ENCODE measurements at places on chromosomes 1 and 21.
A peak's percentile ranks its signal among the peaks of the same experiment; 100 is the strongest.

GRCh38 chr1:162391790-162392563, 10.4 kb downstream of the C1orf226 start:
- no peaks in the 10 kb centered on the region for H3K36me3 ChIP-seq
- peaks cover 8% of the 10 kb centered on the region for H3K27me3 ChIP-seq
- H3K4me3 ChIP-seq: no peak overlapping the region
- DNase-seq: peak; percentile 76
- no peaks in the 10 kb centered on the region for H3K4me1 ChIP-seq

GRCh38 chr1:42211224-42211623, 46.7 kb upstream of the GUCA2A start:
- H3K27ac ChIP-seq: no peak overlapping the region
- no peak overlapping the region for H3K4me3 ChIP-seq
- H3K27me3 ChIP-seq: no peaks in the 10 kb centered on the region
- H3K4me1 ChIP-seq: peaks cover 2% of the 10 kb centered on the region
- H3K36me3 ChIP-seq: peaks cover 32% of the 10 kb centered on the region

GRCh38 chr1:199226163-199226562, 587.3 kb downstream of the PTPRC start:
- H3K4me1 ChIP-seq: peaks cover 7% of the 10 kb centered on the region
- DNase-seq: peak; percentile 46
- H3K27ac ChIP-seq: no peak overlapping the region
- H3K36me3 ChIP-seq: no peaks in the 10 kb centered on the region

GRCh38 chr1:233465745-233466343, 138.3 kb downstream of the MAP3K21 start:
- DNase-seq: no peak
- H3K4me3 ChIP-seq: no peak overlapping the region
- H3K36me3 ChIP-seq: no peaks in the 10 kb centered on the region
- H3K27ac ChIP-seq: no peak overlapping the region
- H3K27me3 ChIP-seq: no peaks in the 10 kb centered on the region
- H3K4me1 ChIP-seq: no peaks in the 10 kb centered on the region

GRCh38 chr21:45310459-45310858, 22.8 kb upstream of the POFUT2 start:
- H3K4me3 ChIP-seq: no peak overlapping the region
- peaks cover 11% of the 10 kb centered on the region for H3K4me1 ChIP-seq
- no peak overlapping the region for H3K27ac ChIP-seq
- DNase-seq: no peak

DNA sequence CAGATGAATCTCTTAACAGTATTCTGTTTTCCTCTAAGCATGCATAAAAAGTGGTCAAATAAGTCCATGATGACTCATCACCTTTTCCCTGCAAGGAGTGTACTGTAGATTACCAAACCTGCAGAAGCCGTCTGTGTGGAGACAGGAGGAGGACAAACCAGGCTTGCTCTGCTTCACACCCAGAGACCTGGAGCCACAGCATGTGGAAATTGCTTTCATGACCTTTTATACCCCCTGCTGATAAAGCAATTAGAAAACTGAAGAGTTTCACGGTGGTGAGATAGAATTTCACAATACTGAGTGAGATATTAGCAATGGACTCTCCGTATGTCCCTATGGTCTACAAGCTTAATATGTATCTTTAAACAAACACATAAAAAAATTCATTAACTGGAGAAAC, 9.4 kb downstream of the CORT start:
- peak overlapping the region; percentile 56 for H3K27ac ChIP-seq
- H3K4me1 ChIP-seq: no peaks in the 10 kb centered on the region
- H3K27me3 ChIP-seq: no peaks in the 10 kb centered on the region
- peaks cover 29% of the 10 kb centered on the region for H3K36me3 ChIP-seq

DNA sequence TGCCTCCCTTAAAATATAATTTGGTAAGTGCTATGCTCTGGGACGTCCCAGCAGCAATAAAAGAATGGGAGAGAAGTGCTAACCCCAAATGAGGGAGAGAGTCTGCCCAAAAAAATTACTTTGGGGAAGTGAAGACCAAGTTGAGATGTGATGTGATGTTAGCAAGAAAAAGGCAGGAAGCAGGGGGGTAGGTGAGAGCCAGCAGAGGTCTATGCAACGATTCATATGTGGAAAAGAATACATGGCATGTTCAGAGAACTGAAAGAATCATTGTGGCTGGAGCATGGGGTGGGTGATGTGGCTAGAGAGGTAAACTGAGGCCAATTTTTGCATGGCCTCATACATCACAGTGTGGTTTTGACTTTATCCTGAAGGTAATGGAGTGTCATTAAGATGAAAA, 5.6 kb upstream of the CTPS1 start:
- no peaks in the 10 kb centered on the region for H3K27me3 ChIP-seq
- peaks cover under 1% of the 10 kb centered on the region for H3K4me1 ChIP-seq
- no peak overlapping the region for H3K27ac ChIP-seq
- H3K36me3 ChIP-seq: no peaks in the 10 kb centered on the region
- no peak overlapping the region for H3K4me3 ChIP-seq
- peak; percentile 36 for DNase-seq

GRCh38 chr1:246041360-246041759, 465.7 kb downstream of the SMYD3 start:
- no peaks in the 10 kb centered on the region for H3K36me3 ChIP-seq
- H3K4me1 ChIP-seq: peaks cover 4% of the 10 kb centered on the region
- no peak overlapping the region for H3K27ac ChIP-seq
- no peak overlapping the region for H3K4me3 ChIP-seq
- no peak for DNase-seq

DNA sequence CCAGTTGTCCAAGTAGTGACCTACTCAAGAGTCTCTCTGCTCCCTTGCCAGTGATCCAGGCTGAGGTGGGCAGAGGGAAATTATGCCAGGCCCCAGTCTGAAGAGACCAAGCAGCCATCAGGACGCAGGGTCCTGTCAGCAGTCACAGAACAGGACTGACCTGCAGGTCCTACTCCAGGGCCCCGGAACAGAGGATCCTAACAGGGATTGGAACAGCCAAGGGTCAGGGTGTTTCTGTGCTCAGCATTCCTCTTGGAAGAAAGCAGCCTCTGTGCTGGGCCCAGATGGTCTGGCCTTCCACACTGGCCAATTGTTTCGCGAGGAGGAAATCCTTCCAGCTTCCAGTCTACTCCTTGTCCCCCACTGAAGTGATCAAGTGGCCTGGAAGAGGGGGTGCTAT, 41.6 kb upstream of the USP1 start:
- H3K27me3 ChIP-seq: no peaks in the 10 kb centered on the region
- no peak for DNase-seq
- H3K4me3 ChIP-seq: no peak overlapping the region
- no peak overlapping the region for H3K27ac ChIP-seq

DNA sequence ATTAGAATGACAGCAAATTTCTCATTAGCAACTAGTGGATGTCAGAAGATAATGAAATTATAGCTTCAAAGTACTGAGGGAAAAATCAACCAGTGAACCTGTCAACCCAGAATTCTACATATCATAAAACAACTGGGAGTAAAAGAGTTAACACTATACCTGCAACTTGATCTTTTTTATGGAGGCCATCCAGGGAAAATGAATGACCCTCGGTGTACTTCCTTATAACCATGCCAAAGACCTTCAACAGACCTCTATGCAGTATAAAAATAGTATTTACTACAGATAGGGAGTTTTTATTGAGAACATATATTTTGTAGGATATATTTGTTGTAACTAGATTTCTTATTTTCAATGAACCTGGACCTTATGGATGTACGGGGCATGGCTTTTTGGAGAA, 392.5 kb upstream of the ZRANB2 start:
- H3K4me1 ChIP-seq: no peaks in the 10 kb centered on the region
- no peak overlapping the region for H3K4me3 ChIP-seq
- no peak overlapping the region for H3K27ac ChIP-seq
- DNase-seq: no peak
- H3K36me3 ChIP-seq: no peaks in the 10 kb centered on the region

- DNase-seq: no peak
- peaks cover 8% of the 10 kb centered on the region for H3K4me1 ChIP-seq
- no peaks in the 10 kb centered on the region for H3K36me3 ChIP-seq
- H3K27me3 ChIP-seq: peaks cover 5% of the 10 kb centered on the region
Measured at GRCh38 chr1:228861832-228862180, 126.5 kb downstream of the RHOU start.

DNA sequence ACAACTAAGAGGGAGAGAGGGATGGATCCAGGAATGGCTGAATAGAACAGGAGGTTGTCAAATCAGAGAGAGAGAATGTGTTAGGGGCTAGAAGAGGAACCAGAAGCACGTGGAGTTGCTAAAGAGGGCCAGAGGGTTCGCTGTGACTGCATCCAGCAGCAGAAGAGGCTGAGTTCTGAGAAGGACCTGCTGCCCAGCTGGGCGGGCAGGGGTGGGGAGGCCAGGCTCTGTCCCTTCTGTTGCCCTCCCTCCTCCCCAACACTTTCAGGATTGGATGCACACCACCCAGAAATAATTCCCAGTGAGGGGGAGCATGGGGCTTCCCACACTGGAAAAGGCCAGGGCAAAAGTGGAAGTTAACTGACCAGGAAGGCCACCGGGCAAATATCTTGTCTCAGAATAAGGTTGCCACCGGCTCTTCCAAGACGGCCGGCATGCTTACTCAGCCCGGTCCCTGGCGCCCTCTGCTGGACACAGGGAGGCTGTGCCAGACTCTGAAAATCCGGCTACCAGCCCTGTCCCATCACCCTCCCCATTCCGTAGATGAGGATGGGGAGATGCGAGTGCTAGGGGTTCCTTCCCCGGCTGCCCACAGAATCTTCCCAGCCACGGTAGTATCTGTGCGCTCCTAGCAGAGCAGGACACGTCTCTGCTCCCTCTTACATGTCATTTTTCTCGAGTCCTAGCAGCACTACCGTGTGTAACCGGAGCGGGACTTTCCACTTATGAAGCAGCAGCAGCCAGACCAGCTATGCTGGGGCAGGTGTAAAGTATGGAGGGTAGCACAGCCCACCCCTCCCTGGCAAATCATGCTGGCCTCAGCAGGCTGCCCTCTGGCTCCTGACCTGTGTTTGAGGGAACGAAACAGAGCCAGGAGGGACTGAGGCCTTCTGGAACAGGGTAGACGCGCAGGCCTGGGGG, 46.8 kb upstream of the A3GALT2 start:
- peaks cover 16% of the 10 kb centered on the region for H3K36me3 ChIP-seq
- no peaks in the 10 kb centered on the region for H3K27me3 ChIP-seq
- H3K4me3 ChIP-seq: no peak overlapping the region

DNA sequence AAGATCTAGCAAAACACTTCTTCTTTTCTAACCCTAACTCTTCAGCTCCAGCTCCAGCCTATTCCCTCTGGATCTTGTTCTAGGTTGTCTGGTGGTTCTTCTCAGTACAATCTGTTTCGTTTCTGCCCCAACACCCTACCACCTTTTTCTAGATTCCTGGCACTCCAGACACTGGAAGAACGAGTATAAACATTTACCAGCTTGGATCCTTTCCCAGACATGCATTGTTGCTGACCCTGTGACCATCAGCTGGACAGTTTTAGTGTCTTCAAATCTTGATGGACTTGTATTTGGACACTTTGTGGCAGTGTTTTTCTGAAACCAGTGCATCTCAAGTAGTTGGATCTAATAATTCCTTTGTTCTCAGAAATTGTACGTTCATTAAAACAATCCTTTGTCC, 30.6 kb upstream of the CACNA1E start:
- no peaks in the 10 kb centered on the region for H3K27me3 ChIP-seq
- no peak for DNase-seq
- H3K27ac ChIP-seq: no peak overlapping the region

DNA sequence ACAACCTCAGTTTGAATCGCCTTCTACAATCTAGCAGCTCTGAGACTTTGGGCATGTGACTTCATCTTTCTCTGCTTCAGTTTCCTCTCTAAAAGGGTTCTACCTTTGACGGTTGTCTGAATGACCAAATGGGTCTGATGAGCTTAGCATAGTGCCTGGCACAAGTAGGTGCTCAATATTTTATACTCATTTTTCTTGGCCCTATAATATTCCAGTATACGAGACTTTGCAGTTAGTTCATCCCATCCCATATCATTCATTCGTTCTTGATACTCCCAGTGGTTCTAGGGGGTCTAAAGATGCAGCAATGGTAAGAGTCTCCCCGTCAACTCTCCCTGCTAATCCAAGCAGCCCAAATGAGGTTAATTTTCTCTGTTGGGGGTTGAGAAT, 67.6 kb downstream of the ALPL start:
- no peak overlapping the region for H3K27ac ChIP-seq
- H3K27me3 ChIP-seq: no peaks in the 10 kb centered on the region
- no peak overlapping the region for H3K4me3 ChIP-seq
- no peak for DNase-seq
- no peaks in the 10 kb centered on the region for H3K4me1 ChIP-seq

GRCh38 chr21:41167348-41168342, at the start of gene BACE2:
Gene BACE2 (plus strand): TSS chr21:41168160. CDS start chr21:41168264, 104 bp downstream.
- H3K27me3 ChIP-seq: peaks cover 11% of the 10 kb centered on the region
- H3K36me3 ChIP-seq: no peaks in the 10 kb centered on the region
- no peak within 1 kb of the TSS for H3K27ac ChIP-seq
- H3K4me1 ChIP-seq: peaks cover 25% of the 10 kb centered on the region
